Thoracic aorta (tissue), 2 donors: ENCODE measurements at places on chromosomes 13 and 19.
A peak's percentile ranks its signal among the peaks of the same experiment; 100 is the strongest.

GRCh38 chr13:101917475-101917810 is 465.0 kb downstream of the ITGBL1 start:
- DNase-seq, result no peak

GRCh38 chr13:33196767-33197166 is 88.8 kb downstream of the STARD13 start:
- no peak for DNase-seq

DNA sequence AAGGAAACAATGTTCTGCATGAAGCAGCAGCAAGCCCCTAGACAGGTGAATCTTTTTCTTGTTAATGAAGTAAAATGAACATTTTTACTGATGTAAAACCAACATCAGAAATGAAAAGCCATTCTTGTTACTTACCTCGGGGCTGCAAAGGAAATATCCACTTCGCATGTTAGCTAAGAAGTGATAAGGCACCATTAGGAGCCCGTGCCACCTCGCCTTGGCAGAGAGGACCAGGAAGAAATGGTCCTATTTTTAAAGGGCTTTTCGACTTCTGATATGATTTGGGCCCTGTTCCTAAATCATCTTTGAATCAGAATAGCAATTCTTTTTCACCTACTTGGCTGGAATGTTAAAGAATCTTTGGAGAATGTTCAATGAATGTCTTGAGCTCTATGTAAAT is 183.2 kb downstream of the OXGR1 start:
- no peak for DNase-seq

- no peak for DNase-seq
Observed at GRCh38 chr13:33766329-33767123, 51.4 kb upstream of the RFC3 start.

GRCh38 chr13:111354789-111355188 is 34.3 kb downstream of the TEX29 start:
- no peak for DNase-seq

GRCh38 chr13:49495783-49496762 is at the start of gene PHF11:
PHF11 (plus strand) TSS chr13:49495953; CDS start chr13:49496002, 49 bp downstream.
- peak; percentile 76 for DNase-seq

GRCh38 chr19:53878776-53879139 is 3.2 kb upstream of the PRKCG start:
- no peak for DNase-seq

DNA sequence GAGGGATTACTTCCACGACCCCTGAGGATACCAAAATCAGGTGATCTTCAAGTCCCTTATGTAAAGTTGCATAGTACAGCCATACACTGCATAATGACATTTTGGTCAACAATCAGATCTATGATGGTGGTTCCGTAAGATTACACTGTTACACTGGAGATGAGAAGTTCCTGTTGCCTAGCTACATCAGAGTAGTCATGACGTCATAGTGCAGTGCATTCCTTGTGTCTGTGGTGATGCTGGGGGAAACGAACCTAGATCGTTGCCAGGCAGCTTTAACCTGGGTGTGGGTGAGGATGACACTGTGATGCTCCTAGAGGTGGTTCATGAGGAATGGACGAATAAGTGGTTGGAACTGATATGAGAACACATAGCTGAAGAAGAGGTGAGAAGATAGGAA is 9.1 kb downstream of the ZNF610 start:
- DNase-seq, result no peak

DNA sequence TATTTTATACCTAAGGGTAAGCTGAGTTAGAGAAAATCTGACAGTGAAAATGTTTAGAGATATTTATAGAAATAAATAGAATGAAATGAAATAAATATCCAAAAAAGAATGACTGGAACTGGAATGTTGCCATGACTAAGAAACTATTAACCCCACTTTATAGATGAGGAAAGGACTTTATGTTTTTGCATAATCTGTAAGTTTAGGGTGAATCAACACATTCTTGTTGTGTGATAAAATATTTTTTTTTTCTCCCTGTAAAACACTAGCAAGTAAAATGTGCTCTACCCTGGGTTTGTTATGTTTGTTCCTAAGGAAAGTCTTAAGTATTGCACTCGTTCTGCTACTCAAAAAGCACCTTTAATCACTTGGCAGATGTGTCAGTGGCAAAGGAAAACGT is 83.8 kb upstream of the KL start:
- no peak for DNase-seq

DNA sequence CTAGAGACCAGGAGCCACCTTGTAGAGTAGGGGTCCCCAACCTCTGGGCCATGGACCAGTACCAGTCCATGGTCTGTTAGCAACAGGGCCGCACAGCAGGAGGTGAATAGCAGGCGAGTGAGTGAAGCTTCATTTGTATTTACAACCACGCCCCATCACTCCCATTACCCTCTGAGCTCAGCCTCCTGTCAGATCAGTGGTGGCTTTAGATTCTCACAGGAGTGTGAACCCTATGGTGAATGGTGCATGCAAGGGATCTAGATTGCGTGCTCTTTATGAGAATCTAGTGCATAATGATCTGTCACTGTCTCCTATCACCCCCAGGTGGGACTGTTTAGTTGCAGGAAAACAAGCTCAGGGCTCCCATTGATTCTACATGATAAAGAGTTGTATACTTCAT is 303.6 kb downstream of the KCNRG start:
- no peak for DNase-seq

DNA sequence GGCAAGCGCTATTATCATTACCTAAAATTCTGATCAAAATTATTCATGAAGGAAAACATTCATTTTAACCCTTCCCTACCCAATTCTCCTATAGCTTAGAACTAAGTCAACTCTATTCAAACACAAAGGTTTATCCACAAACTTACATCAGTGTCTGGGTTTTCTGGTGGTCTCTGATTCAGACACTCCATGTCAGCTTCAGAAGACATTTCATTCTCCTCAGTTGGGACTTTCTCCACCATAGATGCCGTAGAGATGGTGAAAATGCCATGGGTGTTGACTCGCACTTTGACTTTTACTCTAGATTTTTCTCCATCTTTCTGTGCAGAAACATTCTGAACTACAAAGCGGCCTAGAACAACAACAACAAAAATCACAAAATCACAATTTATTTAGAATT is 16.3 kb downstream of the HSPH1 start:
- no peak for DNase-seq

DNA sequence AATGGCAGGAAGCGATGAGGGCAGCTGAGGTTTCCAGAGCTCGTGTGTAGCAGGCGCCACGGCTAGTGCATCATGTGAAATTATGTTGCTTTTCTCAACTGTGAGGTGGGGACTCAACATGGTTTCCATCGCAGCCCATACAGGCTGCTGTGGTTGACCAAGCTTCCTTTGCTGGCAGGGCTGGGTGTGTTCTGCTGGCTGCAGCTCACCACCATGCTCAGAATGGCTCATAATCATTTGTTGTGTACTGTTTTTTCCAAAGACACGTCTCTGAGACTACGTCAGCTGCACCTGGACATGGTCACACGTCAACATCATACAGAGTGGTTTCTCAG is 16.1 kb upstream of the RASA3 start:
- no peak for DNase-seq

- peak; percentile 57 for DNase-seq
Observed at GRCh38 chr19:9538183-9539058, at the start of gene ZNF426. ZNF426 (minus strand) TSS chr19:9538645; CDS start chr19:9536232, 2,413 bp downstream.
